Upper lobe of right lung (tissue), 1 donor: ENCODE measurements at places on chromosomes 16 and 17.

GRCh38 chr16:11100239-11100750 lies 155.7 kb downstream of the SOCS1 start:
- no peak for DNase-seq

GRCh38 chr16:74740795-74741304 lies 33.8 kb downstream of the FA2H start:
- DNase-seq: no peak

- DNase-seq: no peak
These were observed 13.4 kb upstream of the NLK start for GRCh38 chr17:28029044-28029443.

DNA sequence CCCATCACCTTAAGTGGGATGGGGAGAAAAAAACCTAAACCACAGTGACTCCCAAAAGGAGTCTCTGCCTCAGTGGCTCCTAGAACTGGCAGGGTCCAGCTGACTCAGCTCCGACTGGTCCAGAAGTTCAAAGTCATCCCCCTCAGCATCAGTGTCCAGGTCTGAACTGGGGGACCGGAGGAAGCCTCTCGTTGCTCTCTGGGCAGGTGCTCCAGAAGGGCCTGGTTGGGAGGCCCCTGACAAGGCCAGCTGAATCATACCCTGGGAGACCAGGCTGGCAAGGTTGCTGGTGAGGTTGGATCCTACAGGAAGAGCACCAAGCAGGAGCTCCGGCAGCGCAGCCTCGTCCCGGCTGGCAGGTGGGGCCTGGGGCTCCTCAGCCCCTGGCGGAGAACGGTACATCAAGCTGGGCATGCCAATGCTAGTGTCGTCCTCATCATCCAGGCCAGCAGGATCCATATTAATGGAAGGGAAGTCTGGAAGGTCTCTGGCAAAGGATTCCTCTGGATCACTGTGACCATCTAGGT lies 4.3 kb upstream of the PSMC3IP start:
- peak; percentile 15 for DNase-seq
